ENCODE measurements at places on chromosomes 12 and 14.

DNA sequence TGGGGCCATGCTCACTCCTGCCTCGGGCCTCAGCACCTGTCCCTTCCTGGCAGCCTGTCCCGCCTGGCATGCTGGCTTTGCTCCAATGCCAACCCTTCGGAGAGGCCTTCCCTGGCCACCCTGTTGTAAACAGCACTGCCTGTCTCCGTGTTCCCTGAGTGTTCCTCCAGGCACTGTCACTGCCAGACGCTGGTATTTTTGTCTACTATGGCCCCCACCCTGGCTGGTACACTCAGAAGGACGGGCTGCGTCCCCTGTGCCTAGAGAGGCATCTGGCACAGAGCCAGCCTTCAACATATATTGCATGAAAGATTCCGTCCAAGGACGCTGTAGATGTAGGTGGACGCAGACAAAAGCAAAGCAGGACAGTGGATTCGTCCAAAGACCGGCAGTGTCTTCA lies 2.7 kb upstream of the ASPG start:
- DNase-seq: peak; percentile 34

GRCh38 chr12:22287101-22287500 lies 47.4 kb downstream of the ST8SIA1 start:
- DNase-seq: no peak

- DNase-seq: no peak
Observed at GRCh38 chr12:6950401-6950801, 755 bp upstream of the PTPN6 start.

GRCh38 chr14:67710209-67710608 lies 8.5 kb downstream of the RDH12 start:
- DNase-seq: no peak

GRCh38 chr14:105064001-105064400 lies 1.2 kb downstream of the GPR132 start:
- no peak for DNase-seq

GRCh38 chr14:54817506-54817905 lies 85.1 kb downstream of the GCH1 start:
- no peak for DNase-seq

- peak; percentile 97 for DNase-seq
Observed at GRCh38 chr14:77200406-77200985, 18.9 kb downstream of the TMEM63C start.

GRCh38 chr14:102264775-102265174 lies 40.2 kb downstream of the MOK start:
- no peak for DNase-seq
